Activated naive CD4-positive, alpha-beta T cell treated with anti-CD3 and anti-CD28 coated beads for 36 hours (primary cell): ENCODE measurements at places on chromosomes 3 and 15.

GRCh38 chr15:68815598-68815997 is 5.1 kb downstream of the ANP32A start:
- H3K4me1 ChIP-seq, result peaks cover 58% of the 10 kb centered on the region
- H3K27ac ChIP-seq, result peak overlapping the region; percentile 47
- H3K4me3 ChIP-seq, result no peak overlapping the region
- peak; percentile 25 for DNase-seq
- peaks cover 29% of the 10 kb centered on the region for H3K36me3 ChIP-seq
- H3K27me3 ChIP-seq, result no peaks in the 10 kb centered on the region

- DNase-seq, result no peak
- H3K27ac ChIP-seq, result no peak overlapping the region
- H3K4me3 ChIP-seq, result no peak overlapping the region
- H3K36me3 ChIP-seq, result no peaks in the 10 kb centered on the region
- H3K27me3 ChIP-seq, result no peaks in the 10 kb centered on the region
These were observed 37.8 kb upstream of the GOLGA6B start for GRCh38 chr15:72616491-72617210.

GRCh38 chr15:85615930-85616329 is 178.8 kb downstream of the KLHL25 start:
- DNase-seq, result peak; percentile 42
- H3K4me1 ChIP-seq, result peaks cover 26% of the 10 kb centered on the region
- no peak overlapping the region for H3K4me3 ChIP-seq
- H3K27ac ChIP-seq, result no peak overlapping the region
- H3K27me3 ChIP-seq, result no peaks in the 10 kb centered on the region

DNA sequence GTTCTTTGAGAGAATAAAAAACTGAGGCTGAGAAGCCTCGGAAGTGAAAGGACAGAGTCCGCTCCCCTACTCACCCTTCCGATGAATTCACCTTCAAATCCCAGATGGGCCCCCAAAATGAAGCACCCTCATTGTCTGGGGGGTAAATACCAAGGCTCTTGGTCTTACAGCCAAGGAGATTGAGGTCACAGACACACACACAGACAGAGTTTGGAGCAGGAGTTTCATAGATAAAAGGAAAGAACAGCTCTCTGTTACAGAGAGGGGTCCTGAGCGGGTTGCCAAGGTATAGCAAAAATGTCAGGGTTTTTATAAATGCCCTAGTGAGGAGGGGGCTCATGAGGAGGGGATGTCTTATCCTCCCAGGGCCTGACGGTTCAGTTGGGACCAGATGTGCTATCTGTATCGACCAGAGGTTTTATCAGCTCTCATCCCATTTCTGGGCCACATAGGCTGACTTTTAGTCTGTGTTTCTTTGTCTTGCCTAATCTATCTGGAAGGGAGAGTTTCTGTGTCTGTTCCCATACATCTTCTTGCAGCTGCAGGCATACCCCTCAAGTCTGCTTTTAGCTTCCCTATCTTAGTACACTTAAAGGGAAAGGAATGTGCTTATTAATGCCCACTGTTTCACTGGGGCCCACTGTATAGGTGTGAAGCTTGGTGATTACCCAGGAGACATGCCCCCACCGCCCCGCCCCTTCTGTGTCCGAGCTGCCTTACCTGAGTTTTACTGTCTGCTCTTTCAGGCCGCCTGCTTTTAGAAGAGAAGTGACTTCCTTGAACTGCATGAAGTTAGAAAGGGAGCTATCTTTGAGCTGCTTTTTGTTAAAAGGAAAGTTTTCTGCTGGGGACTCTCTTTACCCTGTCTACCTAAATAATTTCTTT is 66.8 kb upstream of the ATP11B start:
- H3K4me1 ChIP-seq, result no peaks in the 10 kb centered on the region
- H3K36me3 ChIP-seq, result no peaks in the 10 kb centered on the region
- DNase-seq, result no peak
- H3K4me3 ChIP-seq, result no peak overlapping the region
- no peak overlapping the region for H3K27ac ChIP-seq
- peaks cover 4% of the 10 kb centered on the region for H3K27me3 ChIP-seq

DNA sequence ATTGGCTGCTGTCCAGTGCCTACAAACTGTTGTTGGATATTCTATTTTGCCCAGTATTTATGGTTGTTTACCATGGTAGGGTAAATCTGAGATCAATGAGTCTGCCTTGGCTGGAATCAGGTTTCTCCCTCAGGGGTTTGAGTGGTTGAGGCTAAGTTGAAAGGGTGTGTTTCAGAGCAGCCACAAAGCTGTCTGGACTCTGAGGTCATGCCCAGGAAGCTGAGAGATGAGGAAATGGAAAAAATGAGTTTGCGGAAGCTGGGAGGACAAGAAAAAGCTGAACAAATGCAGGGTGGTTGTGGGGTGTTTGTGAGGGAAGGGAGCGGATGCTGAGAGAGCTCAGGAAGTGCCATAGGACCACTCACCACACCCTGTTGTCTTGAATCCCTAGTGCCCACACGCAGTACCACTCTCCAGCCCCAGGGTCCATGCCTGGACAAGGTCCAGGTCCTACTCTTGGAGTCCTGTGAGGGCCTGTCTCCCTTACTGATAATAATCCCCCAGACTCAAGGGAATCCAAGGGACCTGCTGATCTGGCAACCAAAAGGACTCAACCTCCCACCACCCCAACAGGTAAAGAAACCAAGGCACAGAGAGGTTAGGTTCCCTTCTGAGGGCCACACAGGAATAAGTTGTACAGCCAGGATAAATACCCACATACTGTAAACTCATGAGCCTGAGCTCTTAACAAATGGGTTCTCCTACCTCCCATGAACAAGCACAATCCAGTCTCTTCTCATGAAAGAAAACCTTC is 81.6 kb downstream of the PPCDC start:
- H3K36me3 ChIP-seq, result no peaks in the 10 kb centered on the region
- H3K27ac ChIP-seq, result no peak overlapping the region
- peaks cover 10% of the 10 kb centered on the region for H3K27me3 ChIP-seq
- H3K4me3 ChIP-seq, result no peak overlapping the region
- peaks cover 24% of the 10 kb centered on the region for H3K4me1 ChIP-seq

DNA sequence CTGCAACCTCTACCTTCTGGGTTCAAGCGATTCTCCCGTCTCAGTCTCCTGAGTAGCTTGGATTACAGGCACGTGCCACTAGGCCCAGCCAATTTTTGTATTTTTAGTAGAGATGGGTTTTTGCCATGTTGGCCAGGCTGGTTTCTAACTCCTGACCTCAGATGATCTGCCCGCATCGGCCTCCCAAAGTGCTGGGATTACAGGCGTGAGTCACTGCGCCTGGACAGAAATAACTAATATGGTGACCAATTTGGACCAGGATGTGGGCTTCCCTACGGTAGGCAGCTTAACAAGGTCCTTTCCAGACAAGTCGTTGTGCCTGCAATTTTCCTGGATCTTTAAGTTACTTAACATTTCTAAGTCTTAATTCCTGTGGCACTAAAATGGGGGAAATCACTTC is 14.8 kb downstream of the WDR53 start:
- peaks cover 8% of the 10 kb centered on the region for H3K36me3 ChIP-seq
- no peak for DNase-seq
- H3K4me1 ChIP-seq, result peaks cover 2% of the 10 kb centered on the region
- H3K4me3 ChIP-seq, result no peak overlapping the region
- no peaks in the 10 kb centered on the region for H3K27me3 ChIP-seq

DNA sequence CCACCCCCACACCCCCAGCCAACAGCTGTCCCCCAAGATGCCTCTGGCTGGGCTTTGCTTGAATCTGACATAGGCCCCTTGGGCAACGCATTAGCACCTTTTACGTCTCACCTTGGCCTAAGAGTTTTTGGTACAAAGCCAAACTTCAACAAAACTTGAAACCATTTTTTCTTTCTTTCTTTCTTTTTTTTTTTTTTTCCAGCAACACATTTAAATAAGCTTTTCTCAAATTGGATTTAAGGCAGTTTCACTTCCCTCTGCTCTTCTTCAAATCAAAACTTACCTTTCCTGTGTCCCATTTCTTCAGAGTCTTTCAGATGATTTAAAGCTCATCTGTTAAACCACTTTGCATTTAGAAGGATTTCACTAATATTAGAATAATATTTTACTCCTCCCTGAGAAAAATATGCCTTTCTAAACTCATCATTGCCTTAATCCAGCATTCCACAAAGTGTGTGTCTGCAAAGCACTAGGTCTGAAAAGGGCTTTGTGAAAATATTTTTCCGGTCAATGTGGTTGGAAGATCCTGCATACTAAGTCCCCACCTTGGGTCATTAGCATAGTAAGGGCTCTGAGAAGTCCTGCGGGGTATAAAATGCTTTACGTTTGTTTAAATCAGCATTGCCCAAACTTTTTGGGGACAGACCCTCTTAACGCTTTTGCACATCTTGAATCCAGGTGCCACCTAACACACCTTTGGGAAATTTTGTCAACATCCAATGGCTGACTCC is 217.0 kb downstream of the TLE3 start:
- no peak for DNase-seq
- no peaks in the 10 kb centered on the region for H3K36me3 ChIP-seq
- H3K27ac ChIP-seq, result no peak overlapping the region
- no peak overlapping the region for H3K4me3 ChIP-seq
- H3K4me1 ChIP-seq, result peaks cover 7% of the 10 kb centered on the region

GRCh38 chr15:99605490-99605931 is 39.7 kb downstream of the MEF2A start:
- no peak for DNase-seq
- peaks cover 22% of the 10 kb centered on the region for H3K36me3 ChIP-seq

- no peak for DNase-seq
- no peak overlapping the region for H3K27ac ChIP-seq
- no peaks in the 10 kb centered on the region for H3K36me3 ChIP-seq
- H3K4me1 ChIP-seq, result no peaks in the 10 kb centered on the region
- H3K4me3 ChIP-seq, result no peak overlapping the region
These were observed 108.2 kb upstream of the SETMAR start for GRCh38 chr3:4195006-4195405.

- H3K27ac ChIP-seq, result no peak overlapping the region
- no peaks in the 10 kb centered on the region for H3K27me3 ChIP-seq
- no peaks in the 10 kb centered on the region for H3K36me3 ChIP-seq
- H3K4me3 ChIP-seq, result no peak overlapping the region
- peaks cover 5% of the 10 kb centered on the region for H3K4me1 ChIP-seq
These were observed 156.6 kb downstream of the RPLP1 start for GRCh38 chr15:69609176-69609575.

GRCh38 chr3:186483611-186484340 is 60.4 kb downstream of the CRYGS start:
- no peaks in the 10 kb centered on the region for H3K27me3 ChIP-seq
- no peaks in the 10 kb centered on the region for H3K36me3 ChIP-seq
- H3K27ac ChIP-seq, result no peak overlapping the region
- DNase-seq, result no peak
- H3K4me1 ChIP-seq, result peaks cover 11% of the 10 kb centered on the region

DNA sequence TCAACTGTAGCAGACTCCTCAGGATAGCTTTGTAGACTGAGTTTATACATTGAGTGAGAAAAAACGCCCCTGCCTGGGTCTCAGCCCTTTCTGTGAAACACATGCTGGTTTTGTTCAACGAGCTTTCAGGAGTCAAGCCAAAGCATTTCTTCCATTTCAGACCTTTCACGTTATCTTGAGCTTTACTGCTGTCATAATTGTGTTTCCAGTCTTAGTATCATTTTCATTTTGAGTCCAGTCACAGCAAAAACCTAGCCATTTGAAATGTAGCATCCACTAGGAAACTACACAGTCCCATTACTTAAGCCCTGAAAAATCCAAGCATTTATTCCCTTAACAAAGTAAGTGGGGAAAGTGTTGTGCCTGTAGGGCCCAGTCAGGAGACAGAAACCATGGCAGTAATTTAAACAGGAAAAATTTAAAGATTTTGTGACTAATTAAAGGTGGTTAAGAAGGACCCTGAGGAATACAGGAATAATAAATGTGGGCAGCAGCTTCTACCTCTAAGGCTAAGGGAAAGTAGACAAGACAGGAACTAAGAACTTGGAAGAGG is 110.1 kb upstream of the ABHD17C start:
- H3K36me3 ChIP-seq, result no peaks in the 10 kb centered on the region
- H3K27me3 ChIP-seq, result peaks cover 5% of the 10 kb centered on the region
- no peak overlapping the region for H3K27ac ChIP-seq
- no peak overlapping the region for H3K4me3 ChIP-seq

DNA sequence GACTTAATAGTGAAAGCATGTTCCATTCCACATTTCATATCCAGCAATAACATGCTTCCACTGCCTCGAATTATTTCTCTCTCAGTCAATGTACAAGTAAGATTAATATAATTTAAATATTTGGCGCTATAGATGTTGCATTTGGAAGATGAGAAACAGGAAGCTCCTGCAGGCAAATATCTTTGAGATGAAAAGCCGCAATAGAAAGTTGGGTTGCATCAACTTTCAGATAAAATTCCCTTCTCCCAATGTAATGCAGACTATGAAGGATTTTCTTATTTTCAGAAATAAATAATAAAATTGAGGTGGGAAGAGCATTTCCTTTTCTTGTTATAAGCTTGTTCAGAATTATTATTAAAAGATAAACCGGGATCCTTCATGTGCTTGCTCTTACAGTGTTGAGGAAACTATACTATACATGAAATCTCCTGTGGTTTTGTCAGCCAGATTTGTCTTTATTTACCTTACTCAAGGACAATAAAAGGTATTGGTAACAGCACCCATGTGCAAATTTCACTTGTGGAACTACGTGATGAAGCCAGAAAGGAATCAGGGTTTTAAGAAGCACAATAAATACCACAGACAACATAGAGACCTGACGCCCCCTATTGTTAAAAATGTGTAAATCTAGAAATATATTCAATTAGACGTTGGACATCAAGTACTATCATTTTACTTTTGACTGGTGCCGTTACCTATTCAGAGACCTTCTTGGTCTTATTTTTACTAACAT is 307.0 kb downstream of the ARPP21 start:
- DNase-seq, result no peak
- H3K4me3 ChIP-seq, result no peak overlapping the region
- H3K4me1 ChIP-seq, result no peaks in the 10 kb centered on the region
- H3K27me3 ChIP-seq, result no peaks in the 10 kb centered on the region

DNA sequence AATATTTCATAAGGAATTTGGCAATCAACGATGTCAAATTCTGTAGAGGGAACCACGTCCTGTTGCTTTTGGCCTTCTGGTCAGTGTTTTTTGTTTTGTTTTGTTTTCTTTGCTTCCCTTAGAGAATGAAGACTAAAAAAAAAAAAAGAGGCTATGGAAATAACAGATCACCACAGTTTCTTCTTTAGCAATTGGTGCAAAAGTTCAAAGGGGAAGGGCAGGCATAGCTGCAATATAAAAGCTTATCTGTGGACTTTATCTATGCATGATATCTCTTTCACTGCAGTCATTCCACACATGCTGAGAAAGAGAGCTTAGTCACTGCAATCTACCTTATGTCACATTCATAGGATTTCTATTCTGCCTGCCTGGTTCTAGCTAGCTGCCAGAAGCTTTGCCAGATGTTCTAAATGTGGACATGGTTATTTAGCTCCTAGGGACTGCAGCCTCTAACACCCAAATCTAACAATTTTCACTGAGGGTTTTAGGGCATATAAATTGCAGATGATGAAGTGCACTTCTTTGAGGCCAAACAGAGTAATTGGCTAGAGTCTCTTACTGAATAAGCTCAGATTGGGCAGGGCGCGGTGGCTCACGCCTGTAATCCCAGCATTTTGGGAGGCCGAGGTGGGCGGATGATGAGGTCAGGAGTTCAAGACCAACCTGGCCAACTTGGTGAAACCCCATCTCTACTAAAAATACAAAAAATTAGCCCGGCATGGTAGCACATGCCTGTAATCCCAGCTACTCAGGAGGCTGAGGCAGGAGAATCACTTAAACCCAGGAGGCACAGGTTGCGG is 637.2 kb downstream of the NTRK3 start:
- no peak for DNase-seq
- no peak overlapping the region for H3K27ac ChIP-seq
- H3K4me1 ChIP-seq, result peaks cover 2% of the 10 kb centered on the region
- H3K27me3 ChIP-seq, result no peaks in the 10 kb centered on the region
- no peaks in the 10 kb centered on the region for H3K36me3 ChIP-seq
- no peak overlapping the region for H3K4me3 ChIP-seq
